ENCODE measurements at places on chromosomes 12 and 14. TPM values are rescaled to one million over a fixed set of nuclear protein-coding genes. Genes with fewer than 3 reads are reported as not detected.

DNA sequence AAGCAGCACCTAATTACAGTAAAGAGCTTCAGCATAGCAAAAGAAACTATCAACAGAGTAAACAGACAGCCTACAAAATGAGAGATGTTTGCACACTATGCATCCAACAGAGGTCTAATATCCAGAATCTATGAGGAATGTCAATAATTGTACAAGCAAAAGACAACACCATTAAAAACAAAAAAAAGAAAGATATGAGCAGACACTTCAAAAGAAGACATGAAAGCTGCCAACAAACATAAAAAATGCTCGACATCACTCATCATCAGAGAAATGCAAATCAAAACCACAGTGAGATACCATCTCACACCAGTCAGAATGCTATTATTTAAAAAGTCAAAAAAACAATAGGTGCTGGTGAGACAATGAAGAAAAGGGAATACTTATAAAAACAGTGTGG lies 273.1 kb downstream of the TMTC2 start:
- no peaks in the 10 kb centered on the region for H3K36me3 ChIP-seq
- peaks cover 14% of the 10 kb centered on the region for H3K4me1 ChIP-seq
- H3K27me3 ChIP-seq: no peaks in the 10 kb centered on the region
- H3K27ac ChIP-seq: no peak overlapping the region
- no peak for DNase-seq

The TEX22 gene
- polyA plus RNA-seq: not detected

The PTPRQ gene
- not detected for polyA plus RNA-seq

DNA sequence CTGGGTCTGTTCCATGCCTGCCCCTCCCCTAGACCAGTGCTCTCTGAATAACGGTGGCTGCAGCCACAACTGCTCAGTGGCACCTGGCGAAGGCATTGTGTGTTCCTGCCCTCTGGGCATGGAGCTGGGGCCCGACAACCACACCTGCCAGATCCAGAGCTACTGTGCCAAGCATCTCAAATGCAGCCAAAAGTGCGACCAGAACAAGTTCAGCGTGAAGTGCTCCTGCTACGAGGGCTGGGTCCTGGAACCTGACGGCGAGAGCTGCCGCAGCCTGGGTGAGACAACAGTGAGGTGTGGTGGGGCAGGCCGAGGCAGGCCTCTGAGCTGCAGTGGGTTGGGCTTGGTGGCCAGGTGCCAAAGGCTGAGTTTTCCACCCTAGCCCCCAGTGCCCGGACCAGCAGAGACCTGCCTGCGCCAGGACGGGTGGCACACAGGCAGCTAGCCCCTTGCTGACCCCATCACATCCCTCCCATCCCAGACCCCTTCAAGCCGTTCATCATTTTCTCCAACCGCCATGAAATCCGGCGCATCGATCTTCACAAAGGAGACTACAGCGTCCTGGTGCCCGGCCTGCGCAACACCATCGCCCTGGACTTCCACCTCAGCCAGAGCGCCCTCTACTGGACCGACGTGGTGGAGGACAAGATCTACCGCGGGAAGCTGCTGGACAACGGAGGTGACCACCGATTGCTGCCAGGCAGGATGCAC lies 28.2 kb upstream of the LRP1-AS start:
- H3K27ac ChIP-seq: peak overlapping the region; percentile 41
- H3K4me3 ChIP-seq: no peak overlapping the region
- H3K36me3 ChIP-seq: peaks cover 13% of the 10 kb centered on the region
- no peaks in the 10 kb centered on the region for H3K27me3 ChIP-seq
- DNase-seq: peak; percentile 94

- peaks cover 3% of the 10 kb centered on the region for H3K4me1 ChIP-seq
- DNase-seq: no peak
- peaks cover 5% of the 10 kb centered on the region for H3K27me3 ChIP-seq
- no peaks in the 10 kb centered on the region for H3K36me3 ChIP-seq
- H3K27ac ChIP-seq: no peak overlapping the region
- H3K4me3 ChIP-seq: peak overlapping the region; percentile 57
Observed at GRCh38 chr12:132190012-132190755, 45.9 kb downstream of the NOC4L start.

The TAS2R19 gene
- polyA plus RNA-seq: not detected
